ENCODE measurements at places on chromosomes 5 and 9. TPM values are rescaled to one million over a fixed set of nuclear protein-coding genes. Genes with fewer than 3 reads are reported as not detected.

HTR1A gene
- 0.35 TPM for polyA plus RNA-seq

TERT gene
- 0.35 TPM for polyA plus RNA-seq

PKD2L2 gene
- polyA plus RNA-seq = 0.43 TPM

KIF20A gene
- polyA plus RNA-seq = 60.0 TPM

KIF4B gene
- polyA plus RNA-seq = 0.35 TPM

- DNase-seq = peak; percentile 45
Observed at GRCh38 chr5:178106556-178107239, 6.6 kb upstream of the N4BP3 start.

- DNase-seq = no peak
Observed at GRCh38 chr5:172144291-172144815, 43.7 kb downstream of the STK10 start.

- no peak for DNase-seq
Observed at GRCh38 chr9:107043886-107044285, 180.9 kb downstream of the ZNF462 start.

DNA sequence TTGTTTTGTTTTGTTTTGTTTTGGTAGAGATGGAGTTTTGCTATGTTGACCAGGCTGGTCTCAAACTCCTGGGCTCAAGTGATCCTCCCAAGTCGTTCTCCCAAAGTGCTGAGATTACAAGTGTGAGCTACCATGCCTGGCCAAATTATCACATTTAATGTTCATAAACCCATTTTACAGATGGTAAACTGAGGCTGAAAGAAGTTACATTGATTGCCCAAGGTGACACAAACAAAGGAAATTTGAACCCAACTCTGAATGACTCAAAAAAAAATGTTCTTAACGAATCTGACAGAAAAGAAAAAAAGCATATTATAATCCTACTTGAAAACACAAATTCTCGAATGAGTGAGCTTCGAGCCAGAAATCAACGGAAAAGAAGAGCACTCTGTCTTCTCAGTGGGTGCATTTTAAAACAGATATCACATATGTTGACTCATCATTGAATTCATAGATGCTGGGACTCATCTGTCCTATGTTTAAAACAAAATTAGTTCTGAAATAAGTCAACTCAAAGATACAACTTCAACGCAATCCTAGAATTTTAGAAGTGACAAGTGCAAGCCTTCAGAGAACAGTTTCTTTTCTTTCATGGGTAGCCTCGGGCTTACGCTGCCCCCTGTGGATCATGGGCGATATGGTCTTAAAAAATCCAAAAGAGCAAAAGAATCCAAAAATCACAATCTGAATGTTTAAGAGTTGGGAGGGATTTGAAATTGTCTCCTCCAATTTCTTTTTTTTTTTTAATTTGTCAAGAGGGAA, 28.4 kb downstream of the TIMD4 start:
- peak; percentile 20 for DNase-seq

GRCh38 chr9:136791516-136792276, 552 bp downstream of the TMEM141 start:
- peak; percentile 73 for DNase-seq

DNA sequence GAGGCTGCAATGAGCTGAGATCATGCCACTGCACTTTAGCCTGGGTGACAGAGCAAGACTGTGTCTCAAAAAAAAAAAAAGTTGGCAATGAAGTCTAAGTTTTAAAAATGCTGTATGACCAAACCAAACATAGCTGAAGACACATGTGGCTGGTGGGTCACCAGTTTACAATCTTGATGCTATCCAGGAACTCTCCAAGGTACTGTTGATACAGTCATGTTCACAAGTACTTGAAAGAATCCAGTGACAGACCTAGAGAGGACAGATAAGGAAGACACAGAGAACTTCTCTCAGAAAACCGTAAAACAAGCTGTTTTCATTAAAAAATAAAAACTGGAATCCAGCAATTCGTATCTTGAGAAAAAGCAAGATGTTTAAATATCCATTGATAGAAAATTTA, 95.7 kb downstream of the ACTBL2 start:
- no peak for DNase-seq

- no peak for DNase-seq
Observed at GRCh38 chr9:137982200-137982599, 104.6 kb downstream of the CACNA1B start.

DNA sequence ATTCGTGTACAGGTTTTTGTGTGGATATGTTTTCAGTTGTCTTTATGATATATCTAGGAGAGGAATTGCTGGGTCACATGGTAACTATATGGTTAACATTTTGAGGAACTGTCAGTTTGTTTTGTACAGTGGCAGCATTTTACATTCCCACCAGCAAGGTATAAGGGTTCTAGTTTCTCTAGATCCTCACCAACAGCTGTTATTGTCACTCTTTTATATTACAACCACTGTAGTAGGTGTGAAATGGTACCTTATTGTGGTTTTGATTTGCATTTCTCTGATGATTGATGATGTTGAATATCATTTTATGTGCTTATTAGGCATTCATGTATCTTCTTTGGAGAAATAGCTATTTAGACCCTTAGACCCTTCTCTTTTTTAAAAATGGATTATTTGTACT, 82.9 kb downstream of the CCDC171 start:
- no peak for DNase-seq

DNA sequence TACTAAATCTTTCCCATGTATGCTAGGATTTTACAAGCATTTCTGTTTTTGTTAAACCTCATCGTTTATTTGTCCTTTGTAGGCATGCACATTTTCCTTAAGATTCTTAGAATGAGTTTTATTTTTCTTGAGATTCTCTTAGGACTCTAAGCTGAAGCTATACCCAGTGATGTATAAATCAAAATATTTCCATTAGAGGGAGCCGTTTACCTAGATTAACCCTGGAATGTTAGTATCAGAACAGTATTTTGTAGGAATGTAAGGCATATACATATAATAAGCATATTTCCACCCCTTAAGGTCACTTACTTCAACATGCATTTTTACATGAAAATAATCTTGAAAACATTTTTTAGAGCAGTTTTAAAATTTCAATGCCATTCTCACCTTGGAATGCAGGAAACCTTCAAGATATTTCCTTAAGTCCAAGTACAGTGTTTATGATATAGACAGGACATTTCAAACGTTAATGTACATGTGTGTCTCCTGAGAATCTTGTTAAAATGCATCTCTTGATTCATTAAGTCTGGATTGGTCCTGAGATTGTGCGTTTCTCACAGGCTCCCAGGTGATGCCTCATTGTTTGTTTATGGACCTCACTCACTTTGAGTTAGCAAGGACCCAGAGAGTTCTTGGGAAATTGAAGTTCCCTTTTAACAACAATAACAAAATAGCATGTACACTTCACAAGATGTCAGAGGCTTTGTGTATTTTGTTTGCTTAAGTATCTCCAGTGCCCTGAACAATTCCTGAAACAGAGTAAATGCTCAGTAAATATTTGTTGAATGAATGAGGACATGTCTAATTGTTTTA, 34.9 kb upstream of the FCHO2 start:
- no peak for DNase-seq

GRCh38 chr5:124996023-124996763, 249.8 kb upstream of the ZNF608 start:
- DNase-seq = no peak

- DNase-seq = no peak
Observed at GRCh38 chr5:178514851-178515418, 75.3 kb downstream of the COL23A1 start.

DNA sequence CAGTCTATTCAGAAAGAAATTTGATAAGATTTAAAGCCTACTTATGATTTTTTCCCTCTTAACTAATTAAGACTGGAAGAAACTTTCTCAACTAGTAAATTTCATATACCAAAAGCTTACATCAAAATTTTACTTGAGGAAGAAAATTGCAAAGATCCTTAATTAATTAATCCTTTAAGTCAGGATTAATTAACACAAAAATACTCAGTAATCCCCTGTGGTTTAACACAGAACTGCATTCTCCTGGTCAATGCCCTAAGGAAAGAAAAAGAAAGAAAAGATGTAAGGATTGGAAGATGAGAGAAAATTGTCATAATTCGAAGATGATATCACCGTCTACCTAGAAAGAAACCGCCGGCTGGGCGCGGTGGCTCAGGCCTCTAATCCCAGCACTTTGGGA, 17.3 kb upstream of the RUFY1 start:
- DNase-seq = no peak

DNA sequence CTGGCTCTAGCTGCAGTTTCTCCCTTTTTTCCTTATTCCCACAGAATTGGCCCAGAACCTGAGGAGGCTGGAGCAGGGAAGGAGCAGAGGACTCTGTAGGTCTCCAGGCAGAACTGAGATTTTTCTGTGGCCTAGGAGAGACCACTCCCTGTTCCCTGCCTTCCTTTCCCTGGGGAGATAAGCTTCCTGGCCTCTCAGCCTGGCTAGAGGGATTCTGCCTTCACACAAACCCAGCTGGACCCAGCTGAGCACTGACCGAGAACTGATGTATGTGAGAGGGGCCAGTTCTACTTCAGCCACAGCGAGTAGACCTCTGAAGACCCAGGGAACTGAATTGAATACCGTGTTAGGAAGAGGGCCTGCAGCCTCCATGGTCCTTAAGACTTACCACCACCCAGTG, 48.0 kb downstream of the RUSC2 start:
- peak; percentile 43 for DNase-seq

- DNase-seq = no peak
Observed at GRCh38 chr5:76106149-76106548, 23.0 kb downstream of the SV2C start.

DNA sequence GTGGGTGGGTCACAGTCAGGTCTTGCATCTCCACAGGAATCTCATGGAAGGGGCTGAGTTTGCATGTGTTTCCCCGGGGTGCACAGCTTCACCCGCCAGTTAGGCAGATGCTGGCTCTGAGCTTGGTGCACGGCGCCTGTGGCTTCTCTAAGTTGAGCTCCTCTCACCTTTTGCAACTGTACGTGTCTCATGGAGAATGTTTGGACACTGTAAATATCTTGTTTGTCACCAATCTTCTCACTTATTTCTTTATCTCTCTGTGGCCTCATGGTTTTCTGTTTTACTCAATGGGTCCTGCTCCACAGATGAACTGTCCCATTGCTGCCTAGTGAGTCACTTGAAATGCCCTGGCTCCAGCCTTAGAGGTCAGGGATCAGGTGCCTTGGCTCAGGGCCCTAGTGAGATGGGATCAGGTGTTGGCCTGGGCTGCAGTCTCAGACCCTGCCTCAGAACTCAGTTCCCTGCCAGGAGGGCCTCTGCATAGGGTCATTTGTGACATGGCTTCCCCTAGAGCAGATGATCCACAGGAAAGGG, 61.6 kb downstream of the WNK2 start:
- DNase-seq = no peak
